Activated naive CD8-positive, alpha-beta T cell treated with anti-CD3 and anti-CD28 coated beads, Interleukin-2, amount 10 ng/mL, durations not matched to agents 7 days and 5 days (primary cell): ENCODE measurements at places on chromosomes 16 and 17.
A peak's percentile ranks its signal among the peaks of the same experiment; 100 is the strongest.

DNA sequence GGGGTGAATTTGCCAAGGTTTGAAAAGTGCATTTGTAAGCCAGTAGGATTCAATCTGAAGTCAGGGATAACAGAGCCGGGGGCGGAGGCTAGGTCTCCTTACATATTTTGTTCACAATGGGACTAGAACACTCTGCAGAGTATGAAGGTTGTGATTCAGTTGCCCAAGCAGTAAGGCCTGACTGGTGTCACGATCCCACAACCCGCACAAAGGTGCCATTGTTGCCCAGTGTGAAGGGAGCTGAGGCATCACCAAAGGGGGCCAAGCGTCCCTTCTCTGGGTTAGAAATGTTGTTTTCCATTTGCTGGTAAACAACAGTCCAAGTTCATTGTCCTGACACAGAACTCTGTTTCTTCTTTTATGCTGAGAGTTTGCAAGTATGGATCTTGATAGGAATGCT is 471.8 kb downstream of the MAF start:
- DNase-seq, result no peak

GRCh38 chr17:3513305-3514035 is 37.7 kb downstream of the ASPA start:
- DNase-seq, result no peak

DNA sequence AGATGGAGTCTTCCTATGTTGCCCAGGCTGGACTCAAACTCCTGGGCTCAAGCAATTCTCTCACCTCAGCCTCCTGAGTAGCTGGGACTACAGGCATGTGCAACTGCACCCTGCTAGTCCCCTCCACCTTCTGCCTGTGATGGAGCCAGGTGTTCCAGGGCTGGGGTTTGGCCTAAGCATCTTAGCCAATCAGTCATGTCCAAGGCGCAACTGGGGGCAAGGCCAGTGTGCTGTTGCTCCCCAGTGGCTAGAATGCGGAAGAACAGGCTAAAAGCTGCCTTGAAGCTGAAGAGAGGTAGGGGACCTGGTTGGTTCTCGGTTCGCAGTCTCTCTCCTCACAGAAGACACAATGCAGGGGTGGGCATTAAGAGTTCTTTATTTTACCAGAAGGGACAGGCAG is 18.6 kb downstream of the FLOT2 start:
- DNase-seq, result no peak

GRCh38 chr17:41530062-41531048 is 2.2 kb upstream of the KRT19 start:
- no peak for DNase-seq

GRCh38 chr17:69375229-69375628 is 39.3 kb upstream of the MAP2K6 start:
- no peak for DNase-seq

DNA sequence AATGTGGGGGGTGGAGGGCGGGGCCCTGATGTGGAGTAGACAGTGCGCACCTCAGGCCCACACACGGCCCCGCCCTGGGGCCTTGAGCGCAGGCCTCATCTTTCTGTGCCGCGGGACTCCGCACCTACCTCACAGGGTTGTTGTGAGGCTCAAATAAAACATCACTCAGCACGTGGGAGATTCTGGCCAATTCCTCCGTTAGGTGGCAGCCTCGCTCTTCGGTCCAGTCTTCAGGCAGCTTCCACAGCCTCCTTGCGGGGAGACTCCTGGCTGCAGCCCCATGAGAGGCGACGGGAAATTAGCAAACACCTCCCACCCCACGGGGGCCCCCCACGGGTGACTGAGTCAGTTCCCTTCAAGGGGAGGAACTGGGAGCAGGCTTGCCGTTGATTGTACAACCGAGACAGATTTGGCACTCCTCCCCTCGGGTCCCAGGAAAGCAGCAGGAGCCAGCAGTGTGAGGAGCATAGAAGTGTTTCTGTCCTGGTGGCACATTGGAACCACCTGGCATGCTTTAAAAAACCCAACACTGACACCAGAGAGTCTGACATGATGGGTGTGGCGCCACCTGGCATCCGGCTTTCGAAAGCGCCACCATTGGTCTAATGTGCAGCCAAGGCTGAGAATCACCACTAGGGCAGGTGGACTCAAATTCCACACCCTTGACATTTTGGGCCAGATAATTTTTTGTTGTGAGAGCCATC is 7.6 kb downstream of the MRM1 start:
- no peak for DNase-seq

DNA sequence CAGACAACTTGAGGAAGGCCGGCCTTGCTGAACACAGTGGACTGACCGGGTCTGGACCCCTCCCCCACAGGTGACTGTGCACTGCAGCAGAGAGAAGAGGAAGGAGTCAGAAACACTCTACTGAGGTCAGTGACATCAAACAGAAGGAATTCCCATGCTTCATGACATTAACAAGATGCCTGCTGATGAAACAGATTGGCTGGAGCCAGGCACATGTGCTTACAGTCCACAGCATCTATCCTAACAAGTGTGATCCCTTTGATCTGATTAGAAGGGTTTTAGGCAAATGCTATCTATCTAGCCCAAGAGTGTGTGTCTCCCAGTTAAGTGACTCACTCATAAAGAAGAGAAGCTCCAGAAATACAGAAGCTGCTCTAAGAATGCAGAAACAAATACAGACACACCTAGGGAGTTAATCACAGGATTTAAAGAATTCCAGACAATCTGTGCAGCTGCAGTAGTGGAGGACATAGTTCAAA is 90.2 kb downstream of the SYCE1L start:
- DNase-seq, result no peak

- DNase-seq, result no peak
Observed at GRCh38 chr16:70677499-70678120, 8.2 kb downstream of the MTSS2 start.

DNA sequence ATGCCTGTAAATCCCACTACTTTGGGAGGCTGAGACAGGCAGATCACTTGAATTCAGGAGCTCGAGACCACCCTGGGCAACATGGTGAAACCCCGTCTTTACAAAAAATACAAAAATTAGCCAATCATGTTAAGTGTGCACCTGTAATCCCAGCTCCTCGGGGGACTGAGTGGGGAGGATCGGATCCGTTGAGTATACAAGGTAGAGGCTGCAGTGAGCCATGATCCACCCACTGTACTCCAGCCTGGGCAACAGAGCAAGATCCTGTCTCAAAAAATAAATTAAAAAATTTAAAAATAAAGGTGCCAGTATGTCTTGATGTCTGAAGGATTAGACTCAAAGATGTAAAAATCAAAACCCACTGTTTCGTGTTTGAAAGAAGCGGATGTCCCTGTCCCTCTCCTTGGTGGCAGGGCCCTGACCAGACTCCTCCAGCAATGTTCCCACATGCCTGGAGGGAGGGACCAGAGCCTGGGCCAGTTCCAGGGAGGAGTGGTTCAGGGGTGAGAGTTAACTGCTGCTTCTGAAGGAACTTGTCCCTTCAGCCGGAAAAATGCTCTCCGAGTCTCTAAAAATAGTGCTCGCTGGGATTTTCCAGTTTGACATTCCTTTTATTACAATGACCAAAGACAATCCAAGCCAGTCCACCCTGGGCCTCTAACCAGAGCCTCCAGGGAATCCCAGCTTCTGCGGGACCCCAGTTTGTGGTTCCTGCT is 9.4 kb upstream of the CMTM4 start:
- no peak for DNase-seq

- no peak for DNase-seq
Observed at GRCh38 chr16:88736088-88736487, 29.8 kb downstream of the CTU2 start.

DNA sequence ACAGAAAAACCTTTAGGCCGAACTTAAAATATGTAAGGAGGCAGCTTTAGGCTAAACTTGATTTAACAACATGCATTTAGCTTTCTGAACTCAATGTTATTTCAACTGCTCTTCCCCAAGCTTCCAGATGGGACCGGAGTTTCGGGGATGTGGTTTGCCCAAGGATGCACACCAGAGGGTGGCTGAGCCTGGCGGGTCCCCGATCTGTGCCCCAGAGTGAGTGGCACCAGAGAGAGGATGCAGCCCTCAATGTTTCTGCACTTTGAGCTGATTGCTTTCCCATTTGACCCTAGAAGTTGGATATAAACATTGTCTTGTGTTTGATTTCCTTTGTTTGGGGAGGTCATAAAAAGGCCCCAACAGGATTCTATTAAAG is 348.0 kb upstream of the TNRC6C start:
- DNase-seq, result no peak

GRCh38 chr17:78127239-78127887 is 1.2 kb downstream of the TMC6 start:
- DNase-seq, result peak; percentile 79

DNA sequence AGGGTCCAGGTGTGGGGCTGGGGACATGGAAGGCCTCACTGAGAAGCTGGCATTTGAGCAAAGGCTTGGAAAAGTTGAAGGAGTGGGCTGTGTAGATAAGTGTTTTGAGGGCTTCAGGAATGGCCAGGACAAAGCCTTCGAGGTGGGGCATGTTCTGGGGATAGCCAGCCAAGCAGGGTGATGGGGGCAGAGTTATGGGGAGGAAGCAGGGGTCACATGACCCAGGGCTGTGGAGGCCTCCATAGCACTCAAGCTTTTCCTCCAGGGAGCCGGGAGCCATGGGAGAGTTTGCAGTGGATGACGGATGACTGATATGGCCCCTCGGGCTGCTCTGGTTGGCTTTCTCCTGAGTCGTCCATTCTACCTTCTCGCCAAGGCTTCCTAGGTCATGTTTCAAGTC is 27.6 kb downstream of the PLCG2 start:
- no peak for DNase-seq

GRCh38 chr17:13727441-13728171 is 125.9 kb upstream of the HS3ST3A1 start:
- no peak for DNase-seq

GRCh38 chr16:85484347-85485300 is 128.5 kb upstream of the GSE1 start:
- DNase-seq, result no peak

DNA sequence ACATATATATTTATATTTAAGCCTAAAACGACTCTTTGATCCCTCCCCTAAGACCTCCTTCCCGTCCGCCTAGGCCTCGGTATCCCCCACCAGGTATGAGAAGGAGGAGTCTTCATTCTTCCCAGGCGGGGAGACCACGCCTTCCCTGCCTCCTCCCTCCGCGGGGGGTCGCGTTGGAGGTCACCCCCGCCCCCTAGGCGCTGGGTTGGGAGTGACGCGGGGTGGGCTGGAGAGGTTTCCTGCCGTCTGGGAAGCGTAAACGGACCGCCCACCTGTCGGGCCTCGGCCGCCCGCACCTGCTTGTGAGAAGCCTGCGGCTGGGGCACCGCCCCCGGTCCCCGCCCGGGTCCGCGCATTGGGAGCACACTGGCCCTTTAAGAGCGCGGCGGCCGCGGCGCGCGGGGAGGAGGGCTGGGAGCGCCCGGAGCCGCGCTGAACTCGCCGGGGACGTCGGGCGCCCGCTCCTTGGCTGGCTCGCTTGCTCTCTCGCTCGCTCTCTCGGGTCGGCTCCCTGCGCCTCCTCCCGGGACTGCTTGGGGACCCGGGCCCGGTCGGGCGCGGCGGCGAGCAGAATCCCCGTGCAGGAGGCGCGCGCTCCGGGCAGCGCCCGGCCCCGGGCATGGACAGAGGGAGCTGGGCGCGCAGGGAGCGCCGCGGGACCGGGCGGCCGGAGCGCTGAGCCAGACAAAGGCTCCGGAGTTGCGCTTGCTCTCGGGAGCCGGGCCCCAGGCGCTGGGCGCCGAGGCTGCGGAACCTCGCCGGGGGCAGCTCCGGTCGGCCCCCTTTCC is at the start of gene MMP15:
Gene MMP15, plus strand, starts transcription at position 404 of the 788 bp plus-strand sequence. CDS start 597 bp downstream, outside the sequence.
- DNase-seq, result peak; percentile 80

- DNase-seq, result no peak
Observed at GRCh38 chr17:40307740-40308239, 1.2 kb upstream of the RARA start.

- no peak for DNase-seq
Observed at GRCh38 chr16:2824626-2825025, 5.5 kb upstream of the ZG16B start.

DNA sequence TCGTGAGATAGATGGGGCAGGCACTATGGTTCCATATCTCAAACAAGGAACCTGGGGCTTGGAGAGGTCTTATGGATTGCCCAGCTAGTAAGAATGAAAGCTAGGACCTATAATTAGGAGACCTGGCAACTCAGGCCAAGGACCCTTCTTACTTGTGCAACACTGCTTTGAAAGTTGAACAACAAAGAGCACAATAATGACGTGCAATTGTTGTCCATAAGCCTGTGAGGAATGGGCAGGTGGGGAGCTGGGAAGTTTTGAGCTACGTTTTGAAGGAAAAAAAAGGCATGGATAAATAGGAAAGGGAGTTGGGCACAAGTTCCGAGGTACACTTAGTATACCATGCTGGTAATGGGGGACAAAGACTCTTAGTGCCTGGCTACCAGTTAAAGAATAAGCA is 104.3 kb downstream of the HS3ST3B1 start:
- DNase-seq, result no peak

DNA sequence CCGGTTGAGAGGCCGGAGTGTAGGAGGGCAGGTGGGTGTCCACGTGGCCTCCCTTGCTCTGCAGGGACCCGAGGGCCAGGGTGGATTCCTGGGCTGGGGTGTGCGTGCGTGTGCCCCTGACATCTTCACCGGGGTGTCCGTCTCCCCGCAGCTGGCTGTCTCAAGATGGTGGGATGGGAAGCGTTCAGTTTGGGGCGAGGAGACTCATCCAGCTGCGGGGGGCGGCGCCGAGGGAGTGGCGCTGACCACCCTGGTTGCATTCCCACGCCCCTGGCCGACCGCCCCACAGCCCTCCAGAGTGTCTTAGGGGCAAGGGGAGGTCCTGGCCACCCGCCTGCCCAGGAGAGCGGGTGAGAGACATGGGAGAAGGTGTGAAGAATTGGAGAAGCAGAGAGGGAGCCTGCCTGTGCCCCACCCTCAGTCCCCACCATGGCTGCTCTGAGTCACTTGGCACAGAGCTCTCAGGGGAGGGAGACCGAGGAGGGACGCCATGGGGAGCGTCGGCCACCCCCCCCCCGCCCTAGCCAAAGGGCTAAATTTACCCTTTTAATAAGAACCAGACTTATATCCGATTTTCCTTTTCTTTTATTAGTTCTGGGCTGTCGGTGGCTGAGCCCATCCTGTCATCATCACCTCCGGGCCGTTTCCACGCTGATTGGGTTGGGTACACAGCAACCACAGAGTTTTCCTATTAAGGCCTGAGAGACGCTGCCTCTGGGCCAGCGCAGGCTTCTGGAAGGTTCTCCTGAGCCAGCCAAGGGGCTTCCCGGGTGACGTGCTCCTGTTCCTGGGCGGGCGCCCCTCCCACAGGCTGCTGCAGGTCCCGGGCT is 22.0 kb downstream of the BAHCC1 start:
- DNase-seq, result no peak

DNA sequence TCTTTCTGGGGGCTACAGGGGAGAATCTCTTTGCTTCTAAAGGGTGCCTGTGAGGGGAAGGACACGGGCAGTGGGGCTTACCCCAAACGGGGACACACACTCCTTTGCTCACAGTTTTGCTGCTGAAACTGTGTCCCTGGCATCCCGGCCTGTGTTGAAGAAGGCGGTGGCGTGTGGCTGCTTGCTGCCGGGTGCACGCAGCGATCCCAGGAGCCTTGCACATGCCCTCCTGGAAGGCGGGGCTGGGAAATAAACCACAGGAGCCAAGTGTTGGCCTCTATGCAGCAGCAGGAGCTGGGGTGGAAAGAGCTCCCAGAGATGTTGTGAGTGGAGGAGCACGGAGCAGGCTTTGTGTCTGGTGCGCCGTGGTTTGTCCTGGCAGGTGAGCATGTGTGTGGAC is 131.0 kb upstream of the CIBAR2 start:
- DNase-seq, result no peak
